ENCODE measurements at places on chromosomes 2 and 18.

GRCh38 chr2:3005859-3006501, 371.6 kb downstream of the EIPR1 start:
- DNase-seq = no peak

- no peak for DNase-seq
Observed at GRCh38 chr2:204312105-204312504, 233.2 kb upstream of the PARD3B start.

DNA sequence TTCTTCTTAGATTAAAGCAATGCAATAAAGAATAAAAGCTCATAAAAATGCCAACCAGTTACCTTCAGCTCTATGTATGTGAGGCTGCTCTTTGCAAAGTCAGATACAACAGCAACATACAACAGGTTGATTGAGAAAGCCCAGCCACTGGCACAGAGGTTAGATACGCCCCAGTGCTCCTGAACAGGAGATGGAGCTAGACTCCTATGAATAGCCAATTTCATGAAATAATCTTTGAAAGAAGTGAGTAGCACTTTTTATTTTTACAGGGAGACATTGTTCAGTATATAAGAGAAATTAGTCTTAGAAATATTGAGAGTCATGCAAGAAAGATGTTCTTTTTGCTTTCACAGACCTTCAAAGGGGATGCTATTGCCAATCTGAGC, 362.4 kb upstream of the MEX3C start:
- DNase-seq = no peak

DNA sequence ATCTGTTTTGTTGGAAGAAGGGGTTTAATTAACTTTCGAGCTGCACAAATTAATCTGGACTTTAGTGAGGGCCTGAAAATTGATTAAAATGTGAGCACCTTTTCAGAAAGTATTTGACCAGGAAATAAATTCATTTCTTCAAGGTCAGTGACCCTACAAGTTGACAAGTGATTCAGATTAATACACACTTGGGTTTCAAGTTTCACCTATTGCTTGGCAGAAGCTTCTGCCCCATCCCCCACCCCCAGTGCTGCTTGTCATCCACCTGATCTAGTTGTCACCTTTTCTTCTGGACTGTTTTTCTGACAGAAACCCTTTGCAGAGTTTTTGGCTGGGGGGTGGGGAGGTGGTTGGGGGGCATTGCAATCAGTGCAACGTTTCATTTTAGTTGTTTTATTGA, 46.2 kb downstream of the RPRM start:
- DNase-seq = no peak

GRCh38 chr2:196200557-196200956, 29.2 kb upstream of the STK17B start:
- DNase-seq = no peak

- no peak for DNase-seq
Observed at GRCh38 chr18:79223431-79223830, 154.2 kb downstream of the ATP9B start.

DNA sequence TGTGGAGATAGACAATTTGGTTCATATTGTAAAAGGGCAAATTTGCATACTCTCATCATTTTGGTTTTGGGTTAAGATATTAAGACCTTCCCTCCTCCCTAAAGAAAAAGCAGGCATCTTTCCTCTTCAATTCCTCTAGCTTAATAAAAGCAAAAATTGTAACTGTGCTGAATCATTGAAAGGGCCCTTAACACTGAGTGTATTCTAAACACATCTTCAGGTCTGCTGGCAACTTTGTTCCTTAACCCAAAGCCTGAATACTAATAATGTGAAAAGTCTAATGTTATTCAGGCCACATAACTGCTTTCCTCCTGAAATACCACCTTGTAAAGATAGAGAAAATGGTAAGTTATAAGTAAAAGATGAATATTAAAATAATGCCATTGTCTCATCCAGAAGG, 1200.5 kb upstream of the FAM98A start:
- DNase-seq = no peak

DNA sequence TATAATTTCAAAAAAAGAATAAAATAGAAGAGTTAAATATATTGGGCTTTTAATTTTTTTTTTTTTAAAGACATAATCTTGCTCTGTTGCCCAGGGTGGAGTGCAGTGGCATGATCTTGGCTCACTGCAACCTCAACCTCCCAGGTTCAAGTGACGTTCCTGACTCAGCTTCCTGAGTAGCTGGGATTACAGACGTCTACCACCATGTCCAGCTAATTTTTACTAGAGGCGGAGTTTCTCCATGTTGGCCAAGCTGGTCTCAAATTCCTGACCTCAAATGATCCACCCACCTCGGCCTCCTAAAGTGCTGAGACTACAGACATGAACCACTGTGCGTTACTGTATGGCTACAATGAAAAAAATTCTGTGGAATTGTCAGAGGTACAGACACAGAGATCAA, 98.1 kb upstream of the RGPD4 start:
- no peak for DNase-seq

GRCh38 chr2:37583402-37583801, 88.0 kb downstream of the CDC42EP3 start:
- DNase-seq = no peak

DNA sequence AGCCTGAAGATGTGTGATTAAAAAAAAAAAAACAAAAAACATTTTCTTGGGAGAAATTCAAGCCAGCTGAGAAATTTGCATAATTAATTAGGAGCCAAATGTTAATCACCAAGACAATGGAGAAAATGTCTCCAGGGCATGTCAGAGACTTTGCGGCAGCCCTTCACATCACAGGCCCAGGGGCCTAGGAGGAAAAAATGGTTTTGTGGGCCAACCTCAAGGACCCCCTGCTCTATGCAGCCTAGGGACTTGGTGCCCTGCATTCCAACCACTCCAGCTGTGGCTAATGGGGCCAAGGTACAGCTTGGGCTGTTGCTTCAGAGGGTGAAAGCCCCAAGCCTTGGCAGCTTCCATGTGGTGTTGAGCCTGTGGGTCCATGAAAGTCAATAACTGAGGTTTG, 241.9 kb upstream of the THUMPD2 start:
- no peak for DNase-seq

DNA sequence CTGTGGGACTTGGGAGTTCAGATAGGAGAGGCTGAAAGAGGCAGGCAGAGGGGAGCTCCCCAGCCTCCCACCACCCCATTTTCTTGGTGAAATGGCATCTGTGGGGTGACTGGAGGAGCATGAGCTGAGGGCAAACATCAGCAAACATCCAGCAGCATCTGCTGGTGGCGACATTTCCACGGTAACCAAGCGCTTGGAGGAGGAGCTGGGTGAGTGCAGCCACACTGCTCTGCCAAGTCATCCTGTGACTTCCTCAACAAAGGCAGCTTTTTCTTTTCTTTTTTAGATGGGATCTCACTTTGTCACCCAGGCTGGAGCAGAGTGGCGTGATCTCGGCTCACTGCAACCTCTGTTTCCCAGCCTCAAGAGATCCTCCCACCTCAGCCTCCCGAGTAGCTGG, 5.6 kb downstream of the TXNL4A start:
- no peak for DNase-seq

DNA sequence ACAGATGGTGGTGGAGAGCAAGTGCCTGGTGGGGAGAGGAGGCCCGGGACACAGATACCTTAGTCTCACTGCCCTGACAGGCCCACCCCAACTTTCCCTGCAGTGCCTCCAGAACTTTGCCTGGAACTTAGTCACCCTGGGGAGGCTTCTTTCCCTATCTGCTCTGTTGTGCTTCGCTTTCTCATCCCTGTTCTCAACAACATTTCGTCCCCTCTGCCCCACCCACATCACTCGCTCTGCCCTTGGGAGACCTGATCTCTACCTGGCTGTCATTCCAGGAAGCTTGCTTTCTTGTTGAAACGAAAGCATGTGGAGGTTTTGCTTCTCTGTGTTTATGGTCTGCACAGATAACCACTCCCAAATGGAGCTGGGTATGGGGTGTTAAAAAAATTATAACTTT, 93.8 kb downstream of the PRKCE start:
- DNase-seq = no peak
